ENCODE measurements at places on chromosomes 7 and 10. TPM values are rescaled to one million over a fixed set of nuclear protein-coding genes. Genes with fewer than 3 reads are reported as not detected.
A peak's percentile ranks its signal among the peaks of the same experiment; 100 is the strongest.

Gene PRLHR
- total RNA-seq: not detected

Gene PLEKHS1
- total RNA-seq: not detected

Gene CRPPA
- total RNA-seq: 2.8 TPM

Gene PNLIPRP3
- total RNA-seq: not detected

Gene ZNF25
- 22.1 TPM for total RNA-seq

Gene SFRP5
- 0.93 TPM for total RNA-seq

Gene WNT8B
- total RNA-seq: not detected

Gene HHEX
- 0.84 TPM for total RNA-seq

Gene SERPINE1
- total RNA-seq: 21.7 TPM

Gene PIP4K2A
- 4.6 TPM for total RNA-seq

- no peaks in the 10 kb centered on the region for H3K27me3 ChIP-seq
- no peaks in the 10 kb centered on the region for H3K36me3 ChIP-seq
- no peak overlapping the region for H3K27ac ChIP-seq
- H3K4me3 ChIP-seq: no peak overlapping the region
- H3K4me1 ChIP-seq: no peaks in the 10 kb centered on the region
Observed at GRCh38 chr7:50156163-50156562, 63.1 kb upstream of the ZPBP start.

DNA sequence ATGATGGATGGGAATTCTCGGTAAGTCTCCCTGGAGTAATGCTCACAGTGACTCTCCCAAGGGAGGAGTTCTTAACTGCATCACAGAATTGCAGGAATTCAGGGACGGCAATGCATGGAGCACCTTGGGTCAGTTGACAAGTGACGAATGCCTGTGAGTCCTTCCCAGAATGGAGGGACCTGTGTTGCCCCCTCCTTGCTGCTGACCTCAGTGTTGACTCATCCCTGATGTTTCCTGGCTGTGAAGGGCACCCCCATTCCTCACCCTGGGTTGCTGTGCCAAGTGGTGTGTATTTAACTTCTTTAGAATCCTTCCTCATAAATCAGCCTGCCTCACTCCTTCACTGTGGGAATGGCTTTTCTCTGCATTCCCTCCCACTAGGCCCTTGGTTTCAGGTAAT is 98.9 kb downstream of the LRMDA start:
- H3K27ac ChIP-seq: no peak overlapping the region
- no peak for DNase-seq
- H3K4me1 ChIP-seq: no peaks in the 10 kb centered on the region
- no peak overlapping the region for H3K4me3 ChIP-seq
- H3K27me3 ChIP-seq: no peaks in the 10 kb centered on the region

DNA sequence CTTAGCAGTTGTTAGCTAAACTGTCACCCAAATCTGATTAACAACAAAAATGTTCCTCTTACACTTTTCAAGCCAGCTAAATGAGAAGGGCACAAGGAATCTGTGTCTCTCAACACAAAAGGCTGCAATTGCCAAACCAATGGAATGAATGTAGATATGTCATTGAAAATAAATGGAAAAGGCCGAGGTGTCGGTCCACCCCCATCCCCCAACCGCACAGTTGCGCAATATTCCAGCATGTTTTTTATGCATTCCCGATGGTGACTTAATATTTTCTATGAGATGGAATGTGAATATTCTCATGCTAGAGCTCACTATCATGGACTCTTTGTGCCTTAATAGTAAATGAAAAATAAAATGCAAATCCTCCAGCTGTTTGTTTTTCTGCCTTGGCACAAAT is 181.6 kb upstream of the LRGUK start:
- H3K27me3 ChIP-seq: no peaks in the 10 kb centered on the region
- no peak overlapping the region for H3K4me3 ChIP-seq
- peaks cover 2% of the 10 kb centered on the region for H3K36me3 ChIP-seq
- H3K4me1 ChIP-seq: no peaks in the 10 kb centered on the region

- no peaks in the 10 kb centered on the region for H3K36me3 ChIP-seq
- H3K4me1 ChIP-seq: peaks cover 6% of the 10 kb centered on the region
- no peak overlapping the region for H3K27ac ChIP-seq
- DNase-seq: no peak
Observed at GRCh38 chr10:43440463-43441134, 3.7 kb downstream of the ZNF487 start.

DNA sequence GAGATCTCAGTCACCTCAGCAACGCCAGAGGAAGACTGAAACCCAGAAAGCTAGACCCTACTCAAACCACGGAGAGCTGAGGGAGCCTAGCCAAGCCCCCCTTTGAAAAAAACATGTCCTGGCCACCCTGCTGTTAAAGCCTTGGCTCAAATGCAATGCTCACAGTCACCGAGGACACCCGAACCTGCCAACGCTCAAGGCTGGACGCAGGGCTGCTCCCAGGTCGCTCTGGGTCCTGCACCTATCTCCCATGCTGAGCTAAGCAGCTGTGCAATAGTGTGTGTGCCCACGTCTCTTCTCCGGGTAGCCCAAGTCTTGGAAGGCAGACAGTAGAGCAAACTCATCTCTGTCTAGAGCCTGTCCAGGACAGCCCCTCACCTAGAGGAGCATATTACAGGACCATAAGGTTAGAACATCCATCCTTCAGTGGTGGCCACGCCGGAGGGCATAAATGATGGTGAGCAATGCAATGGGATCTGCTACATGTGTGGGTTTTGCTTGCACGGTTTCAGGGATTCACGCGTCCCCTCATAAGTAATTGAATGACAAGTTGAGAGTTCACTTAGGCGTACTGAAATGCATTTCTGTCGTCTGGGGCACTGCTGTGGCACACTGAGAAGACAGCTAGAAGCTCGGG is 94.2 kb upstream of the DDC start:
- peak overlapping the region; percentile 93 for H3K27ac ChIP-seq
- H3K4me1 ChIP-seq: peaks cover 98% of the 10 kb centered on the region
- peak; percentile 61 for DNase-seq
- H3K4me3 ChIP-seq: no peak overlapping the region

- H3K27me3 ChIP-seq: peaks cover 5% of the 10 kb centered on the region
- no peak for DNase-seq
- H3K27ac ChIP-seq: no peak overlapping the region
Observed at GRCh38 chr7:150986099-150986512, 4.7 kb upstream of the NOS3 start.

GRCh38 chr10:50604049-50604640 is 19.6 kb downstream of the SGMS1 start:
- H3K4me3 ChIP-seq: no peak overlapping the region
- no peaks in the 10 kb centered on the region for H3K27me3 ChIP-seq
- H3K4me1 ChIP-seq: peaks cover 35% of the 10 kb centered on the region
- peak overlapping the region; percentile 72 for H3K27ac ChIP-seq
- no peak for DNase-seq

- H3K27me3 ChIP-seq: no peaks in the 10 kb centered on the region
- no peak overlapping the region for H3K27ac ChIP-seq
- DNase-seq: no peak
- no peak overlapping the region for H3K4me3 ChIP-seq
Observed at GRCh38 chr7:7136466-7137381, 45.6 kb upstream of the C1GALT1 start.

DNA sequence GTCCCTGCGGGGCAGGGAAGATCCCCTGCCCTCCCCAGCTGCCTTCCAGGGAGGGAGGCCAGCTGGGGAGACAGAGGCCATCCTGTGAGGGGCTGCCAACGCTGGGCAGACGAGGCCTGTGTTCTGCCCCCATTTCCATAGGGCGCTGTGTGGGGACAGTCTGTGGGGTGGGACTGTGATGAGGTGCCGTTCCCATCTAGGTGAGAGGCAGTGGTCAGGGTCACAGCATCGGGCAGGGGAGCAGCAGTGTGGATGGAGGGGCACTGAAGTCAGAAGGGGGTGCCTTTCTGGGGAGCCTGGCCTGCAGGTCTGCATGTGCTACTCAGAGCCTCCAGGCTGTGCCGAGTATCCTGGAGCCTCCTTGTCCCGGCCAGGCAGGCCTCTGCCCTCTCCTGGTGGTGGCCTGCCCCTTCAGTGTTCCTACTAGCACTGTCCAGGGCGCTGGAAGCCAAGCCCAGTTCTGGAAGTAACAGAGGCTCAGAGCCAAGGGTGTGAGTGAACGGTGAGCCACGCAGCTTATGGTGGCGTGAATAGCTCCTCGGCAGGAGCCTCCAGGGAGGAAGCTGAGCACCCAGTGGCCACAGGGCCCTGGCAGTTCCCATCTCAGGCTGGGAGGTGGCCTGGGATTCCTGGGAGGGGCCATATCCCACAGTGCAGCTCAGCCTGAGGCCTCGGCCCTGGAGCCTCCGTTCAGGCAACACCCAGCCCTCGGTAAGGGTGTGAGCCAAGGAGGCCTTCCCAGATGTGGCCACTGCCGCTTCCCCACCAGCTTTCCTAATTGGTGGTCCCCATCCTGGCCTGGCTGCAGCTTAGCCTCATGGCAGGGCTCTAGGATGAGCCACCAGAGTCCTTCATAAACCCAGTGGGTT is 23.3 kb upstream of the CSGALNACT2 start:
- H3K4me3 ChIP-seq: no peak overlapping the region
- DNase-seq: no peak
- no peaks in the 10 kb centered on the region for H3K36me3 ChIP-seq
- no peak overlapping the region for H3K27ac ChIP-seq

GRCh38 chr7:11373546-11374142 is 400.0 kb downstream of the PHF14 start:
- no peak for DNase-seq
- no peak overlapping the region for H3K27ac ChIP-seq
- no peaks in the 10 kb centered on the region for H3K36me3 ChIP-seq
- no peak overlapping the region for H3K4me3 ChIP-seq
- no peaks in the 10 kb centered on the region for H3K27me3 ChIP-seq

- no peaks in the 10 kb centered on the region for H3K36me3 ChIP-seq
- H3K4me1 ChIP-seq: no peaks in the 10 kb centered on the region
- H3K4me3 ChIP-seq: no peak overlapping the region
- H3K27me3 ChIP-seq: no peaks in the 10 kb centered on the region
Observed at GRCh38 chr7:84637568-84638338, 443.2 kb upstream of the SEMA3A start.

DNA sequence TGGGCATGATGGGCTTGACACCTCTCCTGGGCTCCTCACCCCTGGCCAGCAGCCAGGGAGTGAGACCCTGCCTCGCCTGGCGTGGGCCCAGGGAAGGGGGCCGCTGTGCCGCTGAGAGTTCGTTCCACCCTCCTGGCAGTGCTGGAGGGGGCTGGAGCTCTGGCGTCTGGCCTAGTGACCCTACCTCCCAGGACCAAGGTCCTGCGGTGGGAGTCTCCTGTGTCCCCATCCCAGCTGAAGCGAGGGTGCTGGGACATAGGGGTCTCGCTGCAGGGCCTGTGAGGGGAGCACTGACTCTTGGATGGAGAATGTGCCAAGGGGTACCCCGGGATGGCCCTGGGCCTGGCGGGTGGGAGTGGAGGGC is 1.2 kb downstream of the GTF2IRD1 start:
- H3K4me3 ChIP-seq: peak overlapping the region; percentile 76
- DNase-seq: peak; percentile 43
- peak overlapping the region; percentile 100 for H3K27ac ChIP-seq

DNA sequence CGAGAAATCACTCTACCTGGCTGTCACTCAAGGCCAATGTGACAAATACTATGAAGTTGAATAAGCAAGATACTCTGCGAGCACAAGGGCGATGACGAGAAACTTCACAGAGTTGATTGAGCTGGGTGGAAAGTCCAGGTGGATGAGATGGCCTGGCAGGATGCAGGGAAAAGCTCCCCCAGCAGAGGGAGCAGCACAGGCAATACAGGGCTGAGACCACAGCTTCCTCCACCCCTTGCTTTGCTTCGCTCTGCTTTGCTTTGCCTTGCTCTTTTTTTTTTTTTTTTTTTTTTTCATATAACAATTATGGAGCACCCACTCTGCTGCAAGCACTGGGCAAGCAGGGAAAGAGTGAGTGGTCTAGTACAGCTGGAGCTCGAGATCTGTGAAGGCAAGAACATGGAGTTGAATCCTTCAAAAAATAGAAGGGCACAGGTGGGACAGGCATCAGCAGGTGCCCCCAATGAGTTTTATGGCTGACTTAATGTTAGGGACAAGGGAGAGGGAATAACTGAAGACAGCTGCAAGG is 88.3 kb downstream of the CABCOCO1 start:
- no peaks in the 10 kb centered on the region for H3K36me3 ChIP-seq
- peaks cover 22% of the 10 kb centered on the region for H3K4me1 ChIP-seq
- peak; percentile 15 for DNase-seq

- no peak for DNase-seq
- no peaks in the 10 kb centered on the region for H3K36me3 ChIP-seq
- no peak overlapping the region for H3K27ac ChIP-seq
- H3K4me1 ChIP-seq: no peaks in the 10 kb centered on the region
- H3K4me3 ChIP-seq: no peak overlapping the region
Observed at GRCh38 chr10:26468700-26469099, 30.6 kb downstream of the APBB1IP start.

DNA sequence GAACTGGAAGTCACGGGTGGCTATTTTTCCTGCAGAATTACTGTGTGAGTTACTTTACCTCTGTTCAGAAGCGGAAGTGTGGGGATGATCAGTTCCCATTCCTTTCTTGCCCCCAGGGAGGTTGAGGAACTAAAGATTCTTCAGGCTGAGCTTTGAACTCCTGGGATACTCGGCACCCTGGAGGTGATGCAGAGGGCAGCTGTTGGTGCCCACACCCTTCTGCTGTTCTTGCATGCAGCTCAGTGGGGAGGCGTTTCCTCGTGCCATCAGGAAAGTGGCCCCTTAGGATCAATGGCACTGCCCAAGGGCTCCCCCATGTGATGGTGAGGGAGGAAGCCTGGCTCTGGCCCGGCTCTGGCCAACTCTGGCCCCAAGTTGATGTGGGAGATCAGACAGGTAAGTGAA is 44.7 kb upstream of the MXI1 start:
- H3K27ac ChIP-seq: no peak overlapping the region
- H3K4me1 ChIP-seq: no peaks in the 10 kb centered on the region
- H3K27me3 ChIP-seq: peaks cover 14% of the 10 kb centered on the region
- no peak overlapping the region for H3K4me3 ChIP-seq

- H3K4me1 ChIP-seq: peaks cover 38% of the 10 kb centered on the region
- no peak for DNase-seq
- no peak overlapping the region for H3K4me3 ChIP-seq
- no peaks in the 10 kb centered on the region for H3K27me3 ChIP-seq
- H3K36me3 ChIP-seq: no peaks in the 10 kb centered on the region
Observed at GRCh38 chr7:30313348-30313747, 29.0 kb downstream of the ZNRF2 start.

DNA sequence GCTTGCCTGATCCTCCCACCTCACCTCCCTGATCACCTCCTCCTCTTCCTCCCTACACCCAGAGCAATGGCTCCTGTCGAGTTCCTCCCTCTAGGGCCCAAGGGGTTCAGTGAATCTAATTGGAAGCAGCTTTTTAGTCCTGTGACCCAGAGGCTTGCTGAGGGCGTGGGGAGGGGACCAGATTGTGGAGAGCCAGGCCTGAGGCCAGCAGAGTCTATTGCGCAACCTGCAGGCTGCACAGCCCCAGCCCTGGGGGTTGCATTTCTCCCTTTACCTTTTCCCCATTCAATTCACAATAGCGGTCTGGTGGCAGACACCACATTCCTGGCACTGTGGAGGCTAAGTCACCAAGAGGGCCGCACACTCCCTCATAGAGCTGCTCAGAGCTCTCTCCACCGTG is 32.5 kb downstream of the GHRHR start:
- H3K27ac ChIP-seq: no peak overlapping the region
- H3K4me3 ChIP-seq: no peak overlapping the region
- H3K36me3 ChIP-seq: no peaks in the 10 kb centered on the region
- H3K27me3 ChIP-seq: no peaks in the 10 kb centered on the region
- H3K4me1 ChIP-seq: no peaks in the 10 kb centered on the region

- peaks cover 94% of the 10 kb centered on the region for H3K27me3 ChIP-seq
- H3K4me3 ChIP-seq: no peak overlapping the region
- no peak overlapping the region for H3K27ac ChIP-seq
- DNase-seq: no peak
- H3K4me1 ChIP-seq: peaks cover 22% of the 10 kb centered on the region
- H3K36me3 ChIP-seq: no peaks in the 10 kb centered on the region
Observed at GRCh38 chr7:23475576-23475839, 5.2 kb upstream of the IGF2BP3 start.
